RPMI8226 (cell line): ENCODE measurements at places on chromosomes 7 and 10.

DNA sequence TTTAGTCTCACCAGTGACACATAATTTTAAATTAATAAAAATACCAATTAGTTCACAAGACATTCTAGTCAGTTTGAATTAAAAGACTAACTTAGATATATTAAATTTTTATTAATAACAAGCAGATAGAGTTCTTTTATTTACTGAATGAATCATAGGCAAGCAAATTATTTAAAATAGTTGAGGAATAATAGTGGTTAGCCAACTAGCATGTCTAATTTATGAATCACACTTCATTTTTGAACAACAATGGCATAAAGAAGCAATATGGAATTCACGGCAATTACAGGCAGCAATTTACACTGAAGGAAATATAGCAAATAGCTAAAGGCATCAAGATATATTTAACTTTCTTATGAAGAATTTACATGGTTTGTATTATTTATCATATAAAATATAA lies 187.0 kb upstream of the SLC26A5 start:
- DNase-seq = no peak

DNA sequence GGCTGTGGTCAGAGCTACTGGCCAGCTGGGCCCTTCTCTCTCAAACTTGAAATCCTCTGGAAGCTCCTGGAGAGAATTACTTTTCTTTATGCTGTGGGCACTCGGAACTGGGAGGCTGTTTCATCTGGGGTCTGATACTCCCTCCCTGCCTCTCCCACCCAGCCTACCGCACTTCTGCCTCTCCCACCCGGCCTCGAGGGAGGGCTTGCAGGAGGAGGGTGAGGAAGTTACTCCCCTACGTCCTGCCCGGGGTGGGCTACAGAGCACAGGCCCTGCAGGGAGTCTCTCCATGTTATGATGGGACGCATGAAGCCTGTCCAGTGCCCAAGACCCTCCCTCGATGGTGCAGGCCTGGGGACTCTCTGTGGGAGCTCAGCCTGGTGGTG lies 584.6 kb upstream of the MKI67 start:
- no peak for DNase-seq

DNA sequence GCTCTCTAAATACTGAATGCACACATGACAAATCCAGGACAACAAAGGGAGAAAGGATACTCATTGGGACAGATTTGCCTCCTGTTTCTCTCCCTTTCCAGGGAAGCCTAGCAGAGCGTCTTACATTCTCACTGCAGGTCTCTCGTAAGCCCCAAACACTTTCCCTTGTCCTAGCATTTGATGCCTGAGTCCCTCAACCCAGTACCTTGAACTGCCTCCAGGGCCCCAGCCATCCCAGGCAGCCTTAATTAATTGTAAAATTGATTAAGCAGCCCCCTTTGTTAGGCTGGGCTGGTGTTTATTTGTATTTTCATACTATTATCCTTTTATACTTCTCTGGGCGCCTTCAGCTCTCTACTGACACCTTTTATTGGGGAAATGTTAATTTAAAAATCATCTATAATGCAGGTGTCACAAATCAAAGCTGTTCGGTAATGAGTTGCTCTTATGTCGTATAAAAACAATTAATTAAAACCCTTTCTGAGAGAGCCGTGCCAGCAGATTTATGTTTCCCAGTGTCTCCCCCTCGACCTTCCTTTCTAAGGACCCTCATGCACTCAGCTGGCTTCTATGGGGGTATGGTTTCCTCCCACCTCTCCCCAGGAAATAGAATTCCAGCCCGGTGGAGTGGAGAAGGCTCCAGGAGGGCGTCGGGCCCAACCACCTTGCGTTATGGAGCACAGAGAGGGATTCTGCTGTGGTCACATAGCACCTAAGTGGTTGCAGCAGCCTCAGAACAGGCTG lies 243.8 kb downstream of the RPS24 start:
- no peak for DNase-seq

DNA sequence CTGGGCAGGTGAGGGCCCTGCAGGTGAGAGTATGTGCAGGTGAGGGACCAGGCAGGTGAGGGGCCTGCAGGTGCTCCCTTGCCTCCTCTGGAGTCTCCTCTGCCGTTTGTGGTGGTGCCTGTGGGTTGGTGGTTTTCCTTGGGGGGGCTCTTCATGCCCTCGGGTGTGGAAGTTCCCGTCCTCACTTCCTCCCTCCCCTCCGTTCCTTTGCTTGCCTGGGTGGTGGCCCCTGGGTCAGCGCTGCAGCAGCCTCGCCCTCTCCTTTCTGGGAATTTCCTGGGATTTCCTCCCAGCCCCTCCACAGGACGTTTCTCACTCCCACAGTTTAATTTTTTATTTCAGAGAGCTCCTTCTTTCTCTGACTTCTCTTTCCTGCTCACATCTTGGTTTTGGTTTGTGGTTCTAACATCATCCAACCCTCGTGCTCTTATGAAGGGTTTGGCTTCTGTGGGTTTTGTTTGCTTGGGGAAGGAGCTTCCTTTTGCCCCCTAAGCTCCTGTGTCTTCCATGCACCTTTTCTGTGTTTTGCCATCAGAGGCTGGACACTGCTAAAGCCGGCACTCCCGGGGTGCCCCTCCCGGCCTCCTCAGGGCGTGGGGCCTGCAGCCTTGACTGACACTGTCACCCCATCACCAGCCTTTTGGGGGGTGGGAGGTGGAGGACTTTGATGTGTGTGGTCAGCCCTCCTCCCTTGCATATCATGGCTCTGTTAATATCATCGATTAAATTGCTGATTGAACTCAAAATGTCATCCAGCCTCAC lies 29.2 kb upstream of the ADGRA1 start:
- DNase-seq = no peak

- no peak for DNase-seq
Measured at GRCh38 chr7:123653162-123653561, 2.5 kb upstream of the LMOD2 start.

GRCh38 chr7:12640299-12641096 lies 46.9 kb upstream of the ARL4A start:
- DNase-seq = no peak

GRCh38 chr10:91091780-91092179 lies 128.7 kb upstream of the PCGF5 start:
- no peak for DNase-seq

DNA sequence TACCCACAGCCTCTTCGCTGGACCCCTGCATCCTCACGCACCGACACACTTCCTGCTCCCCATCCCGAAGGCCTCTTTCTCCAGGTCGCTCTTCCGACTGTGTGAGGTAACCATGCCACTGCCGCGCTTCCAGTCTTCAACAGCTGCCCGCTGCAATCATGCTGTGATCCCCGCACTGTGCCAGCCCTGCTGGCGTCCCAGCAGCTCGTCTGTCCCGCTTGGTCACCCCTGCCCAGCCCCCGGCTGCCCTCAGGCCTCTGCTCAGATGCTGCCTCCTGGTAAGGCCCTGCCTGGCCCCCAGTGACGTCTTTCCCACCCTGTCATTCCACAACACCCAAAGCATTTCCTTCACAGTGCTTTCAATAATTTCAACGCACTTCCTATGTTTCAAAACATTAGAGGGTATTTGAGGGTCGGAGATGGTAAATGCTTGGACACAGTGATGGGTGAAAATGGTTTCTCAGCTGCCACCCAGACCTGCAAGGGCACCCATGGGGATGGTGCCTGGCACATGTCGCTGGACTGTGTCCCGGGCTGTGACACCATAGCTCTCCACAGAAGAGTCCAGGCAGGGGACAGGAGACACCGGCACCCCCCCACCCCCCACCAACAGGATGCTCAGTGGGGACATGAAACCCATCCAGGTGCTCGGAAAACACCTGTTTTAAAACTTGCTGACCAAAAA lies 125.2 kb downstream of the MAD1L1 start:
- no peak for DNase-seq

GRCh38 chr7:27152816-27153442 lies 546 bp upstream of the HOXA3 start:
- no peak for DNase-seq

- DNase-seq = no peak
Measured at GRCh38 chr10:75070961-75071428, 40.5 kb upstream of the SAMD8 start.

DNA sequence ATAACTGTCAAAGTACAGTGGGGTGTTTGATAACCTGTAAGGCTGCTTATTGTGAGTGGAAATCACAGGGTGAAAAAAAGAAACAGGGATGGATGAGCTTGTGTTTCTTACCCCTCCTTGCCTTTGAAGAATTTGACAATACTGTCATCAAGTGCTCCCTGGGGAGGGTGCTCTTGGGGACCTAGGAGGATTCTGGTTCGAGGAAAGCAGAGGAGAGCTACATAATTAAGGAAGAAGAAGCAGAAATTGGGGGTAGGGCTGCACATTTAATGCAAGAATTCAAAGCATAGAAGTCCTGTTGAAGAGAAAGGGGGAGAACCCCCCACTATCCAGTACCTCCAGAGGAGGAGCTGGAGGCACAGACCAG lies 208.1 kb upstream of the PHYHIPL start:
- no peak for DNase-seq

DNA sequence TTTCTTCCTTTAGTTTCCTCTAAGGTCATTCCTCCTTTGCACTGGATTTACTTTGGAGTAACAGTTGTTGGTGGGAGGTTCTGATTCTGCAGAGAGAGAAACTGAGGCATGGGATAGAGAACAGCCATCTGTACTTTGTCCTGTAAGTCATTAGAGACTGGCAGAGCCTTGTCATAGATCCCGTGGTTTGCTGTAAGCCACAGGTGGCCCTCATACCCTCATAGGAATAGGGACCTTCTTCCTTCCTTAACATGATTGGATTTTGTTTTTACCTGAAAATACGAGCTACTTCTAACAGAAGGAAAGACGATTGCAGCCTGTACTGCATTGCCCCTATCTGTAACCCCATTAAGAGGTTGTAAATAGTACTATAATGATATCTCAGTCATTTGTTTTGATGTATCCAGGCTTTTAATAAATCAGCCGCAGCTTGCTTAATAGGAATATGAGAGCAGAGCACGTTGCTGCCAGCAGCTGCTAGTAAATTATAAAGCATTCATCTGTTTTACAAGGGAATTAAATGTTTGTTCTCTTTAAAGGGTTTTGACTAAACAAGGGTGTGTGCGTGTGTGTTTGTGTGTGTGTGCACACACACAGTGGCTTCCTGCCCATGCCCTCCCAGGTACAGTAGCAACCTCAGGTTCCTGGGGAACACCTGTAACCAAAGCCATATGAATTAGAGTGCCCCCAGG lies 249.8 kb downstream of the AUTS2 start:
- no peak for DNase-seq

- no peak for DNase-seq
Measured at GRCh38 chr10:59283456-59284091, 78.8 kb downstream of the FAM13C start.

DNA sequence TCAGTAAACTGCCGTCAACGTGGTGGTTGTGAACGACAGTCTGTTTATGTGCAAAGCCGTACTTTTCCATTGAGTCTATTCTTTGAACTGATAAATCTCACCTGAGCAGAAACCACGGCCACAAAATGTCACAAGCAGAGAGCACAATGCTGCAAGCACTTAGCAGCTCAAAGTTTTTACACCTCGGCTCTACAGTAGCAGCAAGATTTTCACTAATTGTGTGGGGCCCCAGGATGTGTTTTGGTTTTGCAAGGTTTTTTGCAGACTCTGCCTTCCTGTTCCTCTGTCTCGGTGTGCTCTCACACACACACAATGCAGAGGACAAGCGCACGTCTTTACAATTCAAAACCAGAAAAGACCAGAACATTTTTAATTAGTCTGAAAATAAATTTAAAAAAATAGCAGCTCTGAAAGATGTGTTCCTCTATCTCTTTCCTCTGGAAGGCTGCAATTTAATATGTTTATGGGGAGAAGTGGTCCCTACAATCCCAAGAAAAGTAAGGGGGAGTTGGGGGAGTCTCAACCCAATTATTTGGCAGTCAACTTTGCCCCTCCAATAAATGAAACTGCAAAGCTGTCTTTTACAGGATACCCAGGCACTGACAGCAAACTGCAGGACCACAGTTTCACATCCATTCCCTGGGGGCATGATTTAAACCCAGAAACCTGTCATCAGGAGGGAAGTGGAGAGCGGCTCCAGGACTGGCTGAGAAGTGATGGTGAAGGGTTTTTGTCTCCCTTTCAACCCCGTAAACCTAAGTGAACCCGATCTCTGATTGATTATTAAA lies 73.8 kb upstream of the SFMBT2 start:
- peak; percentile 90 for DNase-seq

GRCh38 chr10:26840938-26841732 lies 19.6 kb downstream of the ABI1 start:
- peak; percentile 71 for DNase-seq

DNA sequence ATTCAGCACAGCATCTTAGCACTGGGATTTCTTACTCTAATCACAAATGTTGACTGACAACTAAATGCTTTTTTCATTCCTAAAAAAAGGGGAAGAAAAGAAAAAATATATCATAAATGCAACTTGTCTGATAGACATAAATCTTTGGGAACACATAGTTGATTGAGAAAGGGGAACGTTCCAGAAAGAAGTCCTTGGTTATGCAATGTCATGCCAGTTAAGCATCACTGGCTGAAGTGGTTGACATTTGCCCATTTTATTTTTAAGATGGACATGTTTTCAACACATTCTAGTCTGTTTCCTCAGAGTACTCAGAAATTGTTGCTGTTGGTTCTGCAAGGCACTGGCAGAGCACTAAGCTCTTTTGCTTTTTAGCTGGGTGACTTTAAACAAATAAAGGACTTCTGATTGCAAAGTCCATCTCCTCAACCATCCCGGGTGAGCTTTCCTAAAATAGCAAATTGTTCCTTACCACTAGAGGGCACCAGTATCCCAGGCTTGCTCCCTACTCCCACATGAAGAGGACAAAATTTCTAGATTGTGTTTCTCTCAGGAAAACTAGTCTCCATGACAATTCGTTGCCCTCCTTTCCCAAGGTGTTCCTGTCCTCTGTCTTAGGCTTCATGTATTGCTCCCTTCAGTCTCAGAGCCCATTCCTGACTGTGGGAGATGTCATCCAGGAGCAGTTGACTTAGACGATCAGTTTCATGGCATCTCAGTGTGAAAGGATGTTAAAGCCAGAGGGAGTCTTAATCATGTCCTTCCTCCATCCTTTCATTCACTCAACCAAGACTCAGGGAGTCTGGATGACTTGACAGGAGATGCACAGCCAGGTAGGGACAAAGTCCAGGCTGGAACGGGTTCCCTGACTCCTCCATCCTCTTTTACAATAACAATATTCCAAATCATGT lies 23.9 kb downstream of the OPALIN start:
- peak; percentile 5 for DNase-seq

DNA sequence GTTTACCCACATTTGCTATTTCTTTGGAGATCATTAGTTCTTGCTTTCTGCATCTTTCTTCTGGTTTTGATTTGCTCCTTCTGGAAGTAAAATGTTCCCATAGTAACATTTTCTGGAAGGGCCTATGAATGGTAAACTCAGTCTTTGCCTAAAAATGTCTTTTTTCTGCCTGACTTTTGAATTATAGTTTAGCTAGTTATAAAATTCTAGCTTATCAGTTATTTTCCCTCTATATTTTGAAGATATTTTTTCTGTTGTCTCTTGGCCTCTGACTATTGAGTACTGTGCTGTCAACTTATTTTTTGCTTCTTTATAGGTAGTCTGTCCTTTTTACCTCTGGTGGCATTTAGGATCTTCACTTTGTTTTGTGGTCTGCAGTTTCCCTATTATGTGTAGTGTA lies 21.6 kb upstream of the MTURN start:
- no peak for DNase-seq

GRCh38 chr7:128775744-128776474 lies at the start of gene OPN1SW:
Gene OPN1SW (minus strand): TSS chr7:128775794. CDS start chr7:128775781, 13 bp downstream.
- DNase-seq = no peak
